ENCODE measurements at places on chromosomes 1 and 21. TPM values are rescaled to one million over a fixed set of nuclear protein-coding genes. Genes with fewer than 3 reads are reported as not detected.

Gene COL6A2
- total RNA-seq, result 1,068 TPM

Gene GJB3
- not detected for total RNA-seq

Gene OR2L8
- not detected for total RNA-seq

Gene SSX2IP
- 34.9 TPM for total RNA-seq

Gene CYP2J2
- total RNA-seq, result 0.09 TPM

Gene DNAJC28
- total RNA-seq, result 3.7 TPM

Gene HAPLN2
- not detected for total RNA-seq

Gene IL19
- total RNA-seq, result not detected

Gene CTH
- 7.6 TPM for total RNA-seq

Gene RSPO1
- total RNA-seq, result not detected

Gene UBE2U
- not detected for total RNA-seq

Gene SH2D1B
- under 0.01 TPM for total RNA-seq

Gene IFNLR1
- total RNA-seq, result not detected

Gene RNF2
- total RNA-seq, result 27.0 TPM

Gene WNT9A
- 0.99 TPM for total RNA-seq

Gene TMEM52
- total RNA-seq, result not detected

Gene MCM3AP
- total RNA-seq, result 77.4 TPM

Gene HEYL
- total RNA-seq, result not detected

Gene CADM3
- 6.0 TPM for total RNA-seq

Gene TEDDM1
- total RNA-seq, result not detected

Gene CYP4X1
- 3.3 TPM for total RNA-seq

Gene ZSWIM5
- 4.7 TPM for total RNA-seq

Gene SPRR2G
- not detected for total RNA-seq

Gene IFI44L
- 17.7 TPM for total RNA-seq

Gene GCSAML
- not detected for total RNA-seq

Gene HSD11B1
- 33.3 TPM for total RNA-seq

Data from fibroblast of the aortic adventitia (primary cell).